ENCODE measurements at places on chromosomes 5 and 9.

DNA sequence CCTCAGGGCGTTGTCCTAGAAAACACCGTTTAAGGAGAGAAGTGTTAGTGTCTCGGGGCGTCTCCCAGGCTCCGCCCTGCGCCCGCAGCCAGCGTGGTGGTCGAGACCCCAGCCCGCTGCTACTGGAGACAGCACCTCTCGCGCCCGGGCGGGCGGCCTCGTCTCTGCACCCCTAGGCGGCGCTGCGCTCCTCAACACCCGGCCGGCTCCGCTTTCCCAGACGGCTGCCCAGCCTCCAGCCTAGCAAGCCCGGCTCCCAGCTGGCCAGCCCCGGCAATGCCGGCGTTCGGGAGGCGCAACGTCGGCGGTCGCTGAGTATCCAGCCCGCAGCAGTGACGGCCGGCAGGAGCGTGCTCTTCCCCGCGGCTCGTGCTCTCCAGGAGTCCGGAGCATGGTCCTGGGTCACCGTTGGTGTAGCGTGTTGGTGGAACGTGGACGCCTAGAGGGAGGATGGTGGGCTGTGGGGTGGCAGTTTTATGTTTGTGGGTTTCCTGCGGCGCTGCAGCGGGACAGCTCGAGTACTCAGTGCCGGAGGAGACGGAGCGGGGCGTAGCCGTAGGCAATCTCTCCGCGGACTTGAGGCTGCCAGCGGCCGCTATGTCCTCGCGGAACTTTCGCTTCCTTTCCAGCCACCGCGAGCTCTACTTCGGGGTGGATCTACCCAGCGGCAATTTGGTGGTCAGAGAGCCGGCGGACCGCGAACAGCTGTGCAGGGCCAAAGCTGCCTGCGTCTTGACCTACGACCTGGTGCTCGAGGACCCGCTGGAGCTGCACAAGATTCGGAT, 536 bp downstream of the PCDHAC1 start:
- DNase-seq = no peak

DNA sequence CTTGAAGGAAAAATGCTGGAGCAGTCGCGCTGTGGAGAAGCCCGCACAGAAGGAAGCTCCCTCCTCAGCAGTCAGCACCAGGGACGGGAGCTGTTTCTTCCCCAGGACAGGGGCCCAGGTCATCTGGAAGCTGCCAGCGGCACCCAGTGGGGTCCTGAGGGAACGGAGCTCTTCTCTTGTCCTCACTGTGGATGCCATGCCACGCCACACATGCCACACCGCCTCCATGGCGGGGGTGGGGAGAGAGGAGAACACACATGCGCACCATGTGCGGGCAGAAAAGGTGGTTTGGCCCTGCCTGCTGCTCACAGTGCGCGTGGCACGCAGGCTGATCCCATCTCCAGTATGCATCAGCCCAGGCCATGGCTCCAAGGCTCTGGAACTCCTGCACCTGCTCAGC, 41.7 kb upstream of the ZNF354B start:
- DNase-seq = no peak

DNA sequence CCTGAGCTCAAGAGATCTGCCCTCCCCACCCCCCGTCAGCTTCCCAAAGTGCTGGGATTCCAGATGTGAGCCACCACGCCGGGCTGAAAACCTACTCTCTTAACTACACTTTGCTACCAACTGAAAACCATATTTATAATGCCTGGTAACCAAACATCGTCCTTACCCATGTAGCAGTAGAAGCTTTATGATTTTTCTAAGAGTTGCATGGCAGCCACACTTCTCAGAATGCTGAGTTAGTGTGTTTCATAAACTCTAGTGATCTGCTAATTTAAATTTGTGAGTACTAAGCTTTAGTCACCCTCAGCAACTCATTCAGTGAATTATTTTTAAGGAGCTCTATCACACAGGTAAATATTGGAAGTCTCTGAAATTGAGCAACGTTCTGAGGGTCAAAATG, 478.4 kb downstream of the KDM4C start:
- no peak for DNase-seq

DNA sequence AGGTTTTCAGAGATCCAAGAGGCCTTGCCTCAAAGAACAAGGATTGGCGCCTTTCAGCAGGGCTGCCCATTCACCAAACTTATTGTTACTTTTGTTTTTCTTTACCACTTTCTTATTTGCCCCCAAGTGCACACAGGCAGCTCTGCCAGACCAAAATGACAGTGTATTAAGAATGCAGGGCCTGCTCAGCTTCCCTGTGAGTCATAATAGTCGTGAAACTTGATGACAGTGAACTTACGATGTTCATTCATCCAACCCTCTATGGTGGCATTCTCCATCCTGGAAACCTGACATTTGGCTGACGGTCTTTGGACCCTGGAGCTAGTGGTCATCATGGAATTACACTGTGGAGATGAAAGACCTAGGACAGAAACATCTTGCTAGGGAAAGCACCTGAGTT, 44.3 kb downstream of the UBE2QL1 start:
- DNase-seq = no peak

DNA sequence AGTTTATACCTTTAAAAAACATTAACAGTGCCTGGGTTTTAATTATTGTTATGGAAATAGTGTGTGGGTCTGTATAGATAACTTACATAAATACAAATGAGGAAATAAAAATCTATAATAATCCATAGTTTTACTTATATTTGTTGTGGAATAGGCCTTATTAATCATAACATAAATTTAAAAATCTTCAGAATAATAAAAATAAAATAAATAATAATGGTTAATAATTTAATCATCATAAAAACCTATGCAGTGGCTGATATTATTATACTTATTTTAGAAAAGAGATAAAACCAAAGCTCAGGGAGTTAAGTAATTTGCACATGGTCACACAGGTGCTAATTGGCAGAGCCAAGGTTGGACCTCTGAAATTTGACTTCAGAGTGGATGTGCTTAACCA, 785.3 kb upstream of the SEMA6A start:
- no peak for DNase-seq
